Stimulated activated CD8-positive, alpha-beta memory T cell treated with anti-CD3 and anti-CD28 coated beads, Interleukin-7, amount 100 ng/mL, for 48 hours (primary cell): ENCODE measurements at places on chromosomes 1 and 21.
A peak's percentile ranks its signal among the peaks of the same experiment; 100 is the strongest.

DNA sequence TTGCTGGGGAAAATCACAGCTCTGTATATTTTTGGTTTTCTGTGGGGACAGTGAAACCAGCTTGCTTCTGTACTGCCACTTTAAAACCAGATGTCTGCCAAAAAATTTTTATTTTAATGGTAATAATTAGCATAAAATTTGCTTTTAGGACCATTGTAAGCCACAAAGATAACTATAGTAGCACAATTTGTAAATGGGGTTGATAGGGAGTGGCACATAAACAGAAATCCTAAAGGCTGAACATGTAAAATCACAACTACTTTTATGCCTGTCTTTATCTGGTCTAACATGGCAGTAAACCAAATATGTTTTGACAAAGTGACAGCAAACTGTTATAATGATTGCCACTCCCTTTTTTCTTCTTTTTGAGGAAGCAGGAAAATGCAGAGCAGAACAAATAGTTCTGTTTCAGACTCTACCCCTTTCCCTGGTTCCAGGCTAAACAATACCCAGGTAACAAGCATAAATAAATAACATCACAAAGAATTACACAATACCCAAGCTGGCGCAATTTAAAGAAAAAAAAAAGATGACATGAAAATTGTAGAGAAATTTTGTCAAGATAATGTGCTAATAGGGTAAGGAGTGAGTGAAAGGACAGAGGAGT is 24.0 kb upstream of the CCDC181 start:
- DNase-seq, result no peak

- no peak for DNase-seq
Observed at GRCh38 chr1:202207292-202207691, 13.7 kb downstream of the LGR6 start.

DNA sequence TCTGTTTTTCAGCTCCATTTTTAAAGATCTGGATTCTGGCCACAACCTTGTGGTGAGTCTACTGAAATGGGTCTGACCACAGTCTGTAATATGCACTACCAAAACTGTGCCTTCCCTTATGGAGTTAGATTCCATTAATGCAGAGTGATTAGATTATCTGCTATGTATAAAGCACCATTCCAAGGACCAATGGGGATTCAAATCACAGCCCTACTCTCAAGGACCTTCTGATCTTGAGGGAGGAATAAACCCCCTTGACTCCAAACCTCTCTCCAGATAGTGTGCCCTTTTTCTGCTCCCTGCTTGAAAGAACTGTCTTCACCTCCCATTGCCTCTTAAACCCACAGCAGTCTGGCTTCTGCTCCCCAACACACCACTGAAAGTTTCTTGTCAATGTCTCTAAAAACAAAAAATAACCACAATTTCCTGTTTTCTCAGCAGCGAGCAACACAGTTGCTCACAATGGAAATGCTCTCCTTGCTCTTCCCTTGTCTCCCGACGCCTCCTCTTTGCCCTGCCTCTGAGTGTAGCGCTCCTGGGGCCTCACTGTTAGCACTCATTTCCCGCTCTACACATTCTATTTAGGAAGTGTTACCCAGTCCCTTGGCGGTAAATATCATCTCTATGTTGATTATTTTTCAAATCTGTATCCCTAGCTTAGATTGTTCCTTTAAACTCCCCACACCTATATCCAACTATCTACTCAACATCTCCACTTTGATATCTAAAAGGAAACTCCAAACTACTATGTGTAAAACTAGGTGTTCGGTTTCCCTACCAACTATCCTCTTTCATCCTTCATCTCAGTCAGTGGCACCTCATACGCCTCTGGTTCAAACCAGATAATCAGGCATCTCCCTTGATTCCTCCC is 13.6 kb downstream of the PCNX2 start:
- DNase-seq, result no peak

DNA sequence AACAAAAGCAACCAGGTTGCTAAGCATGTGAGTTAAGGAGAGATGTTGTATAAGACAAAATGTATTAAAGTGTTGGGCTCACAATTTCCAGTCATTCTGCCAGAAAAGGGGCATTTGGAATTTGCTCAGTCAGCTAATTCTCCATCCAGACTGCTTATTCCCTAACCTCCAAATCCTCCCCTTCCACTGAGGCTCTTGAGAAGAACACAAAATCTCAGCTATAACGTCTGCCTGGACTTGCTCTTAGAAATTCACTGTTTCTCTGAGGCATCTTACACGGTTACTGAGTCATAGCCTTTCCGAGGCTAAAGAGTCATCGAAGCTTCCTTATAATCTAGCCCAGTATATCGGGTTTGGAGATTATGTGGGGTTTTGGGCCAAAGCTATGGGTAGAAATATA is 548.2 kb upstream of the ADGRL4 start:
- no peak for DNase-seq

- DNase-seq, result no peak
Observed at GRCh38 chr1:7363450-7363849, 407.6 kb upstream of the VAMP3 start.

- no peak for DNase-seq
Observed at GRCh38 chr1:205179842-205180241, 31.7 kb downstream of the DSTYK start.

DNA sequence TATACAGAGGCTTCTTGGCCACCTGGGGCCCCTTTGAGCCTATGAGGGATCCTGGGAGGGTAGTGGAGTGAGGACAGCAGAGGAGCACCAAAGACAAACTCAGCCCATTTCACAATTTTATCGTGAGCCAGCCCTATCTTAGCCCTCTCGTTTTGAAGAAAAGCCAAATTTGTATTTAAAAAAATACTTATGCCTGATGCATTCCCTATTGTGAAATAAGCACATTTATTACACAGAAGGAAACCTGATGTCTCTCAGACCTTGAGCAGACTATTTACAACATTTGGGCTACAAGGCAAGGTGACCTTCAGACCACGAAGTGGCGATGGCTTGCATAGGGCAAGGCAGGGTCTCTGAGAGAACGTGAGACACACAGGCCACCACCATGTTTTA is 41.3 kb upstream of the H6PD start:
- no peak for DNase-seq

GRCh38 chr1:219757890-219758289 is 145.0 kb upstream of the ZC3H11B start:
- no peak for DNase-seq

GRCh38 chr21:43591571-43591970 is 67.7 kb downstream of the HSF2BP start:
- no peak for DNase-seq

- no peak for DNase-seq
Observed at GRCh38 chr21:15309022-15309590, 244.3 kb upstream of the NRIP1 start.

GRCh38 chr1:117308311-117308916 is 58.8 kb upstream of the MAN1A2 start:
- DNase-seq, result no peak

DNA sequence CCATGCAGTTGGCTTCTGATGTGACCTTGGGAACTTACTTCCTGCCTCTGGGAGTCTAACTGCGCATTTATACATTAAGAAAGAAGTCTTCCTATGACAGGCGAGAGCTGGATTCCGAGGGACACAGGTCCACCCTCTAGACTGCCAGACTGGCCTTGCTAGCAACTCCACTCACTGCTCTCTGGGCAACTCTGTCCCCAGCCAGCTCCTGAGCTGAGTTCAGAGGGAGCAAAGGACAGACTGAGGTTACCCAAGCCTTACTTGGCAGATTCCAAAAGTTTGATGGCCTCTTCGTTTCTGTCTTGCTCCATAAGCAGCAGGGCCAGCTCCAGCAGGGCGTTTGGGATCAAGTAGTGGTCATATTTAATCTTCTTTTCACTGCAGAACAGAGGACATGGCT is 41.8 kb downstream of the TTC39A start:
- no peak for DNase-seq

- DNase-seq, result no peak
Observed at GRCh38 chr1:80924290-80924689, 876.4 kb upstream of the ADGRL2 start.

DNA sequence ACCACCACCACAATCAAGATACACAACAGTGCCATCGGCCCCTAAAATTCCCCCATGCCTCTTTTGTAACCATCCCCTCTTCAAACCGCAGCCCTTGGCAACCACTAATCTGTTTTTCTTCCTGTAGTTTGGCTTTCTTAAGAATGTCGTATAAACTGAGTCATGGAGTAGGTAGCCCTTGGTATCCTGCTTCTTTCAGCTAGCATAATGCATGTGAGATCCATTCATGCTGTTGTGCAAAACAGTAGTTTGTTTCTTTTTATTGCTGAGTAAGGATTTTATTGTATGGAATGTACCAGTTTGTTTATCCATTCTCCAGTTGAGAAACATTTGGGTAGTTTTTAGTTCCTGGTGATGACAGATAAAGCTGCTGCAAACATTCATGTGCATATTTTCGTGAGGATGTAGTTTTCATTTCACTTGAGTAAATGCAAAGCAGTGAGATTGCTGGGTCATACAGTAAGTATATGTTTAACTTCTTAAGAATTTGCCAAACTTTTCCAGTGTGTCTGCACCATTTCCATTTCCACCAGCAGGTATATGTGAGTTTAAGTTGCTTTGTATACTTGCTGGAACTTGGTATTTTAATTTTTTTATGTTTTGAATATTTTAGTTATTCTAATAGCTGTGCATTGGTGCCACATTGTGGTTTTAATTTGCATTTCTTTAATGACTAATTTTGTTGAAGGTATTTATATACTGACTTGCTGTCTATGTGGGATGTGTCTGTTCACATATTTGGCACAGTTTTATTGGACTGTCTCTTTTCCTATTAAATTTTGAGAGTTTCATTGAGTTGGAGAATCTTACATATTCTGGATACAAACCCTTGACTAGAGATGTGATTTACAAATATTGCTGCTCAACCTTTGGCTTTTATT is 148.4 kb upstream of the MAP1LC3C start:
- DNase-seq, result no peak

GRCh38 chr1:86646256-86646655 is 58.1 kb upstream of the SH3GLB1 start:
- no peak for DNase-seq

DNA sequence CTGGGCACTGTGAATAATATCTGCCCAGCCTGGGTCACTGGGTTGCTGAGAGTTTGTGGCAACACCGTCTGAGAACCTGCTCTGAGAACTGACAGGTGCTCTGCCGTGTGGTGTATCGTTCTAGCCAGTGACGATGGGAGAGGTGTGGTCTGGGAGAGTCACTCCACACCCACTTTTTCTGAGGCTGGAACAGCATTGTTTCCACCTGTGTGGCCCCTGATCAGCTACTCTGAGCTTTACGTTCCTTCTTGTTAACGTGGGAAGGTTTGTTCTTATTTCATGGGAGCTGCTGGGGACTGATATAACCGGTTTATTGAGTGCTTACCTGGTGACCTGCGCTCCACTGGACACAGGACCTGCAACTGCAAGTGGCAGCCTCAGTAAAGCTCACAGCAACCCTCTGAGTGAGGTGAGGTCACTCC is 34.8 kb upstream of the TENT5C start:
- no peak for DNase-seq

DNA sequence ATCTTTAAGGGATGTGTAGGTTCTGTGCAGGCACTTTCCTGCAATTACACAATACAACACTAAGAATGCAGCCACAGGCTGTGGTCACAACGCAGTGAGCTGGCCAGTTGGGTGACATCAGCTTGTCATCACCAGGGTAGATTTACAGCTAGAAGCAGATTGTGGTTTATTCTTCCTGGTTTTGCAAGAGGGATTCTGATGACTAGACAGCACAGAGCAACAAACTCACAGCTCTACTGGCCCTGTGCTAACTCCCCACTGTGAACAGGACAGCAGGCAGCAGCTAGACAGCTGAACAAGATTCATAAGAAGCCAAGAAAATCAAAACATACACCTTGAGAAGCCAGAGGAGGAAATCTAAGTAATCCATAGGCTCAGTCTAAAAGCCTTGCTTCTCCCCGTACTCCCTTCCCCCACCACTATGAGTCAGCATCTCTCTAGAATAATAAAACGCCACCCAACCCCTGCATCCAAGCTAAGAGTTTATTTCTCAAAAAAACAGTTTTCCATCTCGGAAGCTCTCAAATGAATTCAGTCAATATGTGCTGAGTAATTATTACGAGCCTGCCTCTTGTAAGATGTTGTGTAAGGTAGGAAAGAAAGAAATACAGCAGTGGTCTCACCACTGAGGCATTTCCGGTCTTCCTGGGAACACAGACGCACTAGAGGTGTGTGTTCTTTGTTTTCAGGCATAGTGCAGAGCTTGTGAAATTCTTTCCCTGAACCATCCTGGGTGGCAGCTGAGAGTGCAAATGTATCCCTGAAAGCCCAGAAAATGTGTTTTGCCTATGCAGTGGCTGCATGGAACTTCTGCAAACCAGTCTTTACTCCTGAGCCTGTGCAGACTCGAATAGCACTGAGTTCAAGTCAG is 162.8 kb downstream of the NTPCR start:
- peak; percentile 49 for DNase-seq

GRCh38 chr1:244349103-244349531 is 102.6 kb downstream of the ADSS2 start:
- no peak for DNase-seq

GRCh38 chr1:7613106-7613850 is 157.8 kb upstream of the VAMP3 start:
- DNase-seq, result no peak

GRCh38 chr1:99107680-99108079 is 103.0 kb upstream of the PLPPR5 start:
- no peak for DNase-seq

GRCh38 chr1:9917901-9918300 is 7.8 kb upstream of the CTNNBIP1 start:
- DNase-seq, result no peak

GRCh38 chr1:62654744-62655143 is 33.4 kb downstream of the DOCK7 start:
- no peak for DNase-seq

DNA sequence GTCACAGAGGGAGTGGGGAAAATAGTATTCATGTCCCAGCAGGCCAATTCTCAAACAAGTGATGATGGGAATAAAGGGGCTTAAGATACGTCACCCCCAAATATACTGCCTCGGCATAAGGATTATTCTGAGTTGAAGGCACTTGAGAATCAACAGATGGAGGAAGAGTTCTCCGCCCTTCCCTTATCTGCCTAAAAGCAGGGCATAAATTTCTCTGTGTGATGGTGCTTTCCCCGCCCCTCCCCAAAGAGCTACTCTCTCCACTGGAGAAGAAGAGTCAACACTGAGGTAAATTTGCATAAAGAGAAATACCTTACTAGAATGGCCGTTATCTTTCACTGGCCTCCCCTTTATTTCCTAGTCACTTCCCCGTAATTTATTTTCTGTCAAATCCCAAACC is 18.7 kb downstream of the BECN2 start:
- no peak for DNase-seq

DNA sequence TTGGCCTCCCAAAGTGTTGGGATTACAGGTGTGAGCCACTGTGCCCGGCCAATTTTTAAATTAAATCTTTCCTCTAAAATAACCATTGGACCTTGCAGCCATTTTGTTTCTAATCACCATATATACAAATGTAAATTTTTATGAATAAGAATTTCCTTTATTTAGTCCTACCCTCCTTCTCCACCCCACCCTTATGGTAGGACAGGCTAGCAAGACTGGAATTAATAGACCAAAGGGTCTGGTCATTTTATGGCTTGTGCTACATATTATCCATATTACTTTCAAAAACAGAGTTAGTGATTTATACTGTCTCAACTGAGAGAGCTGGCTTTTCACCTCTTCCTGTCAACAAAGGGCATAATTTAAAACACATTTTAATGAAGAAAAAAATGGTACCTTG is 26.5 kb downstream of the L1TD1 start:
- DNase-seq, result no peak

- no peak for DNase-seq
Observed at GRCh38 chr1:48654606-48655210, 122.0 kb downstream of the BEND5 start.
